ENCODE measurements at places on chromosomes 16 and 17.

DNA sequence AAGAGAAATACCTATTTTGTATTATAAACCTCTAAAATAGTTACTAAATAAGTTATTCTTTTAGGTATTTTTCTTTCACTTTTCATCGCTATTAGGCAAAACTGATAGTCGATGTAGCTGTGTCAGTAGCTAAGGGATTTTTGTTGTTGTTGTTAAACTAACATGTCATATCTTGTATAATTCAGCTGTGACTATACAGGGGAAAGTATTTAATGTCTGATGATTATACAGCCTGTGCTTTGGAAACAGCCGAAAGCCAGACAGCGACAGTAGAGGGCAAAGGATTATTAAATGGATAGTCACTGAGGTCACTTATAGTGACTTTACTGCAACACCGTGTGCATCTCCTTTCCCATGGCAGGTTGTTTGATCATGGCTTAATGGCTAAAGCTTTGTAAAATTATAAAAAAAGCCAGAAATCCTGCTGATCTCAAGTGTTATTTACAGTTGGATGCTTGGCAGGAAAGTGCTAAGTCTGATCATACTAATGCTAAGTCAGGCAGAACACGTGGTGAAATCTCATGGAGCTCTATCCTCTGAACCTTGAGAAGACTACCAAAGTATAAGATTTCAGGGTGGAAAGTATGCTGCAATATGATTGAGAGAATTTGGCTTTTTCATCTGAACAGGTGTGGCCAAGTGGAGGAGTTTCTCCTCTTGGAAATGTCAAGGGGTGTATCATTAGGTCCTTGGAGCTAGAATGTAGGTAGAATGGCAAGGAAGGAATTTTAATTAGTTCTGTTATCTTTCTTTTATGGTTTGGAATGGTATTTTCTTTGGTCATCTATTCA lies 88.4 kb downstream of the FTO start:
- DNase-seq = no peak

- no peak for DNase-seq
These were observed 55.8 kb upstream of the ADCY9 start for GRCh38 chr16:4172070-4172469.

DNA sequence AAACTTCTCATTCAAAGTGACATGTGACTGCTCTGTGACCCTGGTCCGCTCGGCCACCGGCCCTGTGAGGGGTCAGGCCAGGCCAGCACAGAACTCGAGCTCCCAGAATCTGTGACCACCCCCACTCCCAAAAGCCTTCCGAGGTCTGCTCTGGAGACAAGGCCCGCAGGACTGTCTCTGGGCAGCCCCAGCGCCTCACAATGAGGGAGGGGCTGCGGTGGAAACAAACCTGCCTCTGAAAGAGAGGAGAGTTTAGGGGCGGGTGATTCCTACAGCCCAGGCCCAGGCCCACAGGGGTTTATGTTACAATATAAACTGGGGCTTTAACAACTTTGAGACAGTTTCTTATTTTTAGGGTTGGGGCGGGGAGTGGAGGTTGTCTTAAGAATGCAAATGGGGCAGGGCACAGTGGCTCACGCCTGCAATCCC lies 19.9 kb downstream of the IGFBP4 start:
- no peak for DNase-seq

DNA sequence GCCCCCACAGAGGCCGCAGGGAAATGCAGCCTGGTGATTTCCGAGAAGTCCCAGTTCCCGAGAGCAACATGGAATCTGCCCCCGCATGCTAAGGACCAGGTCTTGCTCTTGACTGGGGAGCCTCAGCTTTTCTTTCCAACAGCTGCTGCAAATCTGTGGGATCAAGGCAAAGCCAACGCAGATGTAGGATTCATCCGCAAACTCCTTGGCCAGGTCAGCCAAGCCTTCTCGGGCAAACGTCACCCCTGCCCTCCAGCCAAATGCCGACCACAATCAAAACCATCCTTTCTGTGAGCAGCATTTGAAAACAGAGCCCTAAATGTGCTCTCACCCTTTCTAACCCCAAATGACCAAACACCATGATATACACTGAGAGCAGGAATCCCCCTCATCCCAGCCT lies 54.0 kb downstream of the MRM3 start:
- no peak for DNase-seq

DNA sequence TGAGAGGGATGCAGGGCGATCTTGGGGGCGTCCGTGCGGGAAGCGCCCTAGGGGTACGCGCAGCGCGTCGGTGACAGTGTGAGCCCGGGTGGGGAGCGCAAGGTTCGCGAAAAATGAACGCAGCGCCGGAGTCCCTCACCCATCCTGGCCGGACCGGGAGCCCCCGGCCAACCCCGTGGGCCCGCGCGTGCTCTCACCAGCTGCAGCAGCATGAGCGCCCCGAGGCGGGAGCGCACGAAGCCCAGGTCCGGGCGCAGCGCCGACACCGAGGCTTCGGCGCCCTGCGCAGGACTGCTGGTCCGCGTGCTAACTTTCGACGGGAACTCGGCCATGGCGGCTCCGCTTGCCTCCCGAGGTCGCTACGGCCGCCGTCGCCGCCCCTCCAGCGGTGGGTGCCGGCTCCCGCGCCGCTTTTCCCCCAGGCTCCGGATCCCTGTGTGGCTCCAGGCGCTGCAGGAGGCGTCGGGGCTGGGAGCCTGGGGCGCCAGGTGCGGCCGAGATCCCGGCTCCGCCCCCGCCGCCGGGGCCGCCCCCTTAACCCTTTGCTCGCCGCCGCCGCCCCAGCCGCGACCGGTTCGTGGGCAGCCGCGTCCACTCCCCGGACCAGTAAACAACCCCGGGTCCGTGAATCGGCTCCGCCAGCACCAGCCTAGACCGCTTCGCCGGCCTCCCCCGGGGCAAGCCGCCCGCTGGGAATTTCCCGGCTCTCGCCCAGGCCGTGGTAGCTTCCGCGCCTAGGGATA lies at the start of gene PLLP:
TSS of gene PLLP (minus strand) at position 464 of the 743 bp plus-strand sequence. CDS start at position 332, 132 bp downstream.
- no peak for DNase-seq

- no peak for DNase-seq
These were observed 5.9 kb downstream of the CORO7 start for GRCh38 chr16:4410335-4411075.

GRCh38 chr16:75264457-75264998 lies 13.1 kb upstream of the BCAR1 start:
- DNase-seq = no peak

DNA sequence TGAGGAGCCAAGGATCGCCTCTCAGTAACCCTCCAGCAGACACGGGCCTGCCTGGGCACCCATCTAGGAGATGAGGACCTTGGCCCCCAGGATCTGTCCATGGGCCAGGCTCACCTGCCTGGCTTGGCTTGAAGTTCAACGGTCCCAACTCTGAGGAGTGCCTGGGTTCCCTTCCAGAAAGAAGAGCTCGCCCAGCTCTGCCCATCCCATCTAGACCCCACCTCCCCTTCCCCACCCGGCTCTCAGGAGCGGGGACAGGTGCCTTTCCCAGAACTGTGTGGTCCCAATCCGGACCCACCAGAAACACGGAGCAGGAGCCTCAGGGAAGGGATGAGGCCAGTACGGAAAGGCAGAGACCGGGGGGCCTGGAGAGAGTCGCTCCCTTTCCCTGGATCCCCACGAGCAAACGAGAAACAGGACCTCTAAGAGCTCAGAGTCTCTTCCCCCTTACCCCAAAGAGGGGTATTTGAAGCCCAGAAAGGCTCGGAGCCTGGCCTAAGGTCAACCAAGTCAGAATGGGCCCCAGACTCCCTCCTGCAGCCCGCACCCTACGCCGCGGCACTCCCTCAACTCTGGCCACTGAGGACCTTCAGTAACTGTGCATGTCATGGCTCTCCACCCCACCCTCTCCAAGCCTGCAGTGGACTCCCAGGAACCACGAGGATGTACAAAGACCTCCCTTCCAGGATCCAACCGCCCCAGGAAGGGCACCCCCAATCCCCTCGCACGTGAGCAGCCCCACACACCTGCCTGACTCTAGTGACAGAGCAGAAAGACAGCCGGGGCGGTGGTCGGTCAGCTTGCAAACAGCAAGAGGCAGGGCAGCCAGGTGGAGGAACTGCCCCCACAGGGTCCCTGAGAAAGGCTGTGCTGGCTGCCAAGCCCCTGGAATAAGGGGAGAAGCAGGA lies 5.4 kb downstream of the CLUH start:
- no peak for DNase-seq

DNA sequence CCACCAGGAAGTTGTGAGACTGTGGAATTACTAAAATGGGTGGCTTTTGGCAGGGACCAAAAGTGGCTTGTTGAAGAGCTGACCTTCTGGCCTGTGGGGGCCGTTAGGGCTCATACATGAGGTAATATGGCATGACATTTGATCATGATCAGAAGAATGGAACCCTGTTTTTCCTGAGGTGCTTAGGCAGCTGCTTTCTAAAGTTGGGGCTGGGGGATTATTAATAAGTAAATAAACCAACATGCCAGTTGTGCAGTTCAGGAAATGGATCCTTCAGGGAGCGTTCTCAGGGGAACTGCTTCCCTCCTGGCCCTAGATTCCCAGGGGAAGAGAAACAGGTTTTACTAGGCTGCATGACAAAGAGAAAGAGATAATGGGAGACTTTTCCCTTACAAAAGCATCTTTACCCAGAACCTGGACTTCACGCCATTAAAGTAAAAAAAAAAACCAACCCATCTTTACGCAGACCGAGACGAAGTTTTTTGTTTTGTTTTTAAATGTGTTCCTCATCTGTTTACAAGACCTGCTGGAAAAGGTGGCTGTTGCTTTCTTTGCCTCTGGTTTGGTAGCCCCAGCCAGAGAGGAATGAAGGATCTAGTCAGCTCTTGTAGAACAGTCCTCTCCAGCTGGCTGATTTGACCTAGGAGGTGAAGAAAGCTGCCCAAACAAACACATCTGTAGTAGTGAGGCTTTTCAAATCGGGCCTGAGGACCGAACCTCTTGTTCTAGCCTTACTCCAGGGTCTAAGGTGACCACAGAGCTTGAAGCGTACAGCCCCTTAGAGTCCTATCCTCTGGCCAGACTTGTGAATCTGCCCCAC lies 22.7 kb downstream of the YPEL2 start:
- no peak for DNase-seq

DNA sequence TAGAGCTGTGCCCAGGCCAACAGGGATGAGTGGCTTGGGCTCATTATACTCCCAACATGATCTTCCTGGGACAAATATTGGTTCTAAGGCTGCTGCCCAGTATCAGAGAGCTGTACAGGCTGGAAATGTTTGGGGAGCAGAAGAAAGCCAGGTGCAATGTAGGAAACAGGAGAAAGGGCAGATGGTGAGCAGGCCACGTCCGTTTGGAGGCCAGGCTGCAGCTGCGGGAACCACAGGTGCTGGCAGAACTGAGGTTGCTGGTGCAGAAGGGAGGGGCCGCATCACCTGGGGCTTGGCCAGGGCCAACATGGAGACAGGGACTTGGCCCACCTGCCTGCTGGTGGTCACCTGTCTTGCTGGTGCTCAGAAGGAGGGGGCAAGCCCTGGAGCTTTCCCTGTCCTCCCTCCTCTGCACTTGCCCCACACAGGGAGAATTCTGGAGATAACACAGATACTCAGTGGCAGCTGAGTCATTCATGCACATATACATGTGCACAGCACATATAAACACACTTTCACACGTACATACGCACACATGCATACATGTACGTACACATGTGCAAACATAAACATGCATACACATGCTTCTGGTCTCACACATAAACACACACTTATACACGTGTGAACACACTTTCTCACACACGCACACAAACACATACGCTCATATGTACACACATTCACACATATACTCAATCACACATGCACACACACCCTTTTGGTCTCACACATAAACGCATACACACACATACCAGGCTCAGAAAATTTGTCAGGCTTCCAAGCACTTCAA lies 67.7 kb downstream of the WSCD1 start:
- DNase-seq = no peak

DNA sequence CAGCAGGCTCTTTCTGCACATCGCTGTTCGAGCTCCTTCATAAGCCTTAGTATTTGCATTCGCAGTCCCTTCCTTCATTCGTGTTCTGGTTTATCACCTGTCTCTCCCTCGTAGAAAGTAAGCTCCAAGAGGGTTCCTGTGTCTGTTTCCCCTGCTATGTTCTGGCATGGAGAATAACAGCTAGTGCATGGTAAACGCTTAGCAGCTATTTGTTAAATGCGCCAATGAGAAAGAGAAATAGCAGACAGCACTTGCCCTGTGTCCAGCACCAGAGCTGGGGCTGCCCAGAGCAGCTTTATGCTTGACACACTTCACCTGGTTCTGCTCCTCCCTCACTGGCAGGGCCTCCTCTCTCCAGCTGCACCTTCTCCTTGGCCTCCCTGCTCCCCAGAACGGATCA lies 5.5 kb downstream of the ZNF688 start:
- no peak for DNase-seq

DNA sequence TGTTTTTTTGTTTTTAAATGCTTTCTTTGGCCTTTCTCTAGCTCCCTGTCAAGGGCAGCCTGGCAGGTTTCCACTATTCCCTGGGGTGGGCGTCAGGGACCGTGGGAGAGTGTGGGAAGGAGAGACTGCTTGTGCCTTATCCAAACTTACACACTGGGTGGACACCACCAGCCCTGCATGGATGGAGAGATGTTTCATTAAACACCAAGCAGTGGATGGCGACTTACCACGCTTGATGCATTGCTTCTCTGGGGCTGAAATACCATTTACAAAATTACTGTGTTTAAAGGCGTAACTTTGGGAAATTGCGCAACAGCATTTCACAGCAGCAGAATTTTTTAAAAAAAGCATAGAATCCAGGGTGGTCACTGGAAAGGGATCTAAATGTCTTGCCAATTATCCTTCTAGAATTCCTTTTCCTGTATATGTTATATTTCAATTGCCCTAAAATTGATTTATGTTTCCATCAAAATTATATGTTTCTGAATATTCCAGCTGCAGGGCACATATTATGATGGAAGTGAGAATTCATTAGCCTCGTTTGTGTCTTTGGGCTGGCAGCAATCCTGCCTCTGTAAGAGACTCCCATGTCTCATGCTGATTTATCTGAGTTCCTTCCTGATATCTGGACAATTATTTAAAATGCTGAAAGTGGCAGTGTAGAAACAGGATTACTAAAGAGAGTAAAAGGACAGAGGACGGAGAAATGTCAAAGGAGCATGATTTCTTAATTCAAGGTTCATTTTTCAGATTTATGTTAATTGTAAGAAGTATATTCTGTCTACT lies 247.3 kb downstream of the GRIN2A start:
- no peak for DNase-seq

DNA sequence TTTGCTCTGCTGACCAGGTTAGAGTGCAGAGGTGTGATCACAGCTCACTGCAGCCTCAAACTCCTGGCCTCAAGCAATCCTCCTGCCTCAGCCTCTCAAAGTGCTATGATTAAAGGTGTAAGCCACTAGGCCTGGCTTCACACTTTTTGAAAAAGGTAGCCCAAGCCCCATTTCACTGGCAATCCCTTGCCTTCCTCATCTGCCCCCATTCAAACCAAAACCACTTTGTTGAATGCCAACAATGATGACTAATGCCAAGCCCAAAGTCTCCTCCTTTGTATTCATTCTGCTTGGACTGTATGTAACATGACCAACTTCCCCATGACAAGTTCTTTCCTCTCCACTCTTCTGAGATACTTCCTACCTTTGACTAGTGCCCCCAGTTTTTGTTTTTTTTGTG lies 33.1 kb downstream of the N4BP1 start:
- DNase-seq = no peak
